ENCODE measurements at places on chromosomes 5 and 9. TPM values are rescaled to one million over a fixed set of nuclear protein-coding genes. Genes with fewer than 3 reads are reported as not detected.
A peak's percentile ranks its signal among the peaks of the same experiment; 100 is the strongest.

- peak; percentile 86 for DNase-seq
Measured at GRCh38 chr9:127877566-127877998, at the start of gene AK1. AK1 (minus strand) TSS chr9:127877675; CDS start chr9:127874617, 3,058 bp downstream.

Gene NUTM2G
- polyA plus RNA-seq: 0.36 TPM

DNA sequence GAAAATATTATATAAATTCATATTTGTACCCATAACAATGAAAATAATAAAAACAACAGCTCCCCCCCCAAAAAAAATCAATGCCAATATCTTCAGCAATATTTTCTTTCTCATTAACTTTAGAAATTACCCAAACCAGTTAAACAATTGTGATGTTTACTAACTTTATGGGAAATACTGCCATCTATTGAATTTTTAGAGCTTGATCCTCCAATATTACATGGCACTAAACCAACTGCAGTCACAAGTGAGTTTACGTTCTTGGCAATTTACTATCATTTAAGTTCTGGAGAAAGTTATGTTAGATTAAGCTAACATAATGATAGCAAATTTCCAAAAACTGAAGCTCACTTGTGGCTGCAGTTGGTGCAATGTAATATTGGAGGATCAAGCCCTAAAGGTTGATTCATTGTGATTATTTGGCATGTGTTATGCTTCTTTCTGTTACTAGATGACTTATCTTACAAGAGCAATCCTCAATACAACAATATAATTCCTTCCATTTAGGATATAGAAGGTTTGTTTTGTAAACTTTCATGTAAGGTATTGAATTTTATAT lies 379.5 kb downstream of the CDH18 start:
- no peak for DNase-seq

- no peak for DNase-seq
Measured at GRCh38 chr5:151062405-151063141, 18.3 kb downstream of the TNIP1 start.

Measured in hepatocyte (in vitro differentiated cells).